ENCODE measurements at places on chromosomes 5 and 9. TPM values are rescaled to one million over a fixed set of nuclear protein-coding genes. Genes with fewer than 3 reads are reported as not detected.

The BTNL8 gene
- not detected for total RNA-seq

The ANKRD34B gene
- total RNA-seq, result not detected

GRCh38 chr9:107249665-107250285, 33.3 kb upstream of the RAD23B start:
- DNase-seq, result no peak

- no peak for DNase-seq
Observed at GRCh38 chr9:121026260-121026691, 23.8 kb downstream of the C5 start.

DNA sequence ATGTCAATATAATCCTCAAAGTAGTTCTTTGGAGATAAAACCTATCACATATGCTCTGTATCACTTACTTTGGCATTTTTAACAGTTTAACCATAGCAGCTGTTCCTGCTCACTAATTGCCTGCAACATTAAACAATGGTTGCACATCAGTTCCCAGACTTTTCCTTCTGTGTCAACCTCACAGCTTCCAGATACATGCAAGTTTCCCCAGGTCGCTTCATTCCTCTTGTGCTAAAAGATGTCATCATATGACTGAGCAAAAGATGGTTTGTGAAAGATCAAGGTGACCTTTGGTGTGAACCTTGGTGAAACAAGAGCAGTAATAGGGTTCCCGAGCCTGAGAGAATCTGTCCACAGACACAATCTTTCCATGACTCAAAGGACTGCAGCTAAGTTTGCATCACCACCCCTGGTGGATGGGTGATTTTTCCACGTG, 500.4 kb upstream of the PAPPA start:
- no peak for DNase-seq

- no peak for DNase-seq
Observed at GRCh38 chr5:111830333-111830732, 73.3 kb upstream of the NREP start.

The NRG2 gene
- total RNA-seq, result not detected

The ADAMTS19 gene
- not detected for total RNA-seq

DNA sequence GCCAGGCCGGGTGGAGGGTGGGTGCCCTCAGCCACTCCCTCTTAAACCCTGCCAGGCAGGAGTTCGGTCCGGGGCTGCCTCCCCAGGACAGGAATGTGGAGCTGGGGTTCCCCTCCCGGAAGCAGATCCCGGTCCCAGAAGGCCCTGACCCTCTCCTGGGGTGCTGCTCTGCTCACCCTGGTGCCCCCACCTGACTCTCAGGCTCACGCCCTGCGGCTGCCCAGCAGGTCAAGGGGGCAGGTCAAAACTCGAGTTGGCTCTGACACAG, 3.7 kb upstream of the NRARP start:
- no peak for DNase-seq

GRCh38 chr5:102296178-102296817, at the start of gene SLCO4C1:
SLCO4C1 (minus strand) TSS chr5:102296284; CDS start chr5:102296262, 22 bp downstream.
- DNase-seq, result peak; percentile 77

DNA sequence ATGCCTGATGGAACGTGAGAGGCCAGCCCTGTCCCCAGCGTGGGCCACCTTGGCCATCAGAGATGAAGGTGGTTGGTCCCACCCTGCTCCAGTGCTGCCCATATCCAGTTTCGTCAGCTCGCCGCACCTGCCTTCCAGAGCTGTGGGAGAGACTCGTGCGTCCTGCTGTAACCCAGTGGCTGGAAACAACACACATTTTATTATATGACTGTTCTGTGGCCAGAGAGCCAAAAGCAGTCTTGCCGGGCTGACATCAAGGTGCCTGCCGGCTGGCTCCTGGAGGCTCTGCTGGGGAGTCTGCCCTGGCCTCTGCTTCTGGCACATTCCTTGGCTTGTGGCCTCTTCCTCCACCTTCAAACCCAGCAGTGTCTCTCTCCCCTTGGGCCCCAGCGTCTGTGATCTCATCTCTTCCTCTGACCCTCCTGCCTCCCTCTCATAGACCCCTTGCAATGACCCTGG, 94.7 kb downstream of the RXRA start:
- DNase-seq, result no peak

DNA sequence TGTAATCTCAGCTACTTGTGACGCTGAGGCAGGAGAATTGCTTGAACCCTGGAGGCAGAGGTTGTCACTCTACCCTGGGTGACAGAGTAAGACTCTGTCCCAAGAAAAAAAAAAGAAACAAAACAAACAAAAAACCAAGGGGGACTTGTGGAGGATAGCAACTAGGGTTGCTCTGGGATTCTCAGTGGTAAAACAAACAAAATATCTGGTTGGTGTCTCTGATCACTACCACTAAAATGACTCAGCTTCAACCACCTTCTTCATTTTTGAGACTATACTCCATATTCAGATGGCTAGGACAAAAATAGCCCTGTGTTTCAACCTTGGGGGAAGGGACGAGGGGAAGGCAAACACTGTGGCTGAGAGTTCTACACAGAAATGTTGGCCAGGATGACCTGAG, 110.3 kb downstream of the ARRDC3 start:
- no peak for DNase-seq

DNA sequence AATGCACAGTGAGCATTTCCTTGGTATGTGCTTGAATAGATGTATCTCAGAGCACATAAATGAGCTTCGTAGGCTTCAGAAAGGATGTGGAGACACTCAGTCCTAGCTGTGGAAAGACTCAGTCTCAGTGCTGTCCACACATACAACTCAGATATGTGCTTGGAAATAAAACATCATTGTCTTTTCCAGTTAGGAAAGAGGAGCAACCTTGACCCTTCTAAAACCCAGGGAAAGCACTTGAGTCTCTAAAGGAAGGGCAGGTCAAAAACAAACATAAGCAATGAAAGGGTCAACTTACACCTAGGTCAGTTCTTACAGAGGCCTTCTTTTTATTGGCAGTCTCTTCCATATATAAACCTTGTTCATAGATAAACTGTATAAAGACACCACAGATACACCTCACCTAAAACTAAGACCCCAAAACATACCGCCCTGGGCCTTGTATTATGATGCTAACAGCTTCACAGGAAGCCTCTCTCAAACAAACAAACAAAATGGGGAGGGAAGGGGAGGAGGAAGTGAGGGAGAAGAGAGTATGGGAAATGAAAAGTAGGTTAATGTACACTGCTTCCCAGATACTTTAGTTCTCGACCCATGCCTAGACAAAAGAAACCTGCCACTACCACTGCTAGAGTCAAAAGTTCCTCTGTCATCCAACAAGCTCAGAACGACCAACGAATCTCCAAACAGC, 114.4 kb downstream of the UBAP2 start:
- DNase-seq, result no peak

The CARD9 gene
- 0.45 TPM for total RNA-seq

The ZNF879 gene
- 8.1 TPM for total RNA-seq

DNA sequence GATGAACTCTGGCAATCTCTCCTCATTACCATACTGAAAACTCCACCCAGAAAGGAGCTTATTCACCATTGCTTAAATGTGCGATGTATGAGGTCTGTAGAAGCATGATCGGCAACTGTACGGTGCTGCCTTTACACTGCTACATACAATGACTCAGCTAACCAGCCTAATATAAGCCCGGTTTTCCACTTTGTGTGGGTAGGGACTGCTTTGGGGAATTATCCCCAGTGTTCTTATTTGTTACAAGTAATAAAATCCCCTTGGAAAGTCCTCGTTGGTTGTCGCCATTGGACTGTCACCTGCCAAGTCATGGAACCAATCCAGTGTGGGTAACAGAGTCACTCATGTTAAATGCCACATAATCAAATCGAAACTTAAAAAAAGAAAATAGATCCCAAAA, 23.5 kb upstream of the TENT2 start:
- DNase-seq, result no peak

Data from activated naive CD8-positive, alpha-beta T cell treated with anti-CD3 and anti-CD28 coated beads, Interleukin-2, amount 10 ng/mL, durations not matched to agents 7 days and 5 days (primary cell).